ENCODE measurements at places on chromosomes 11 and 22.

DNA sequence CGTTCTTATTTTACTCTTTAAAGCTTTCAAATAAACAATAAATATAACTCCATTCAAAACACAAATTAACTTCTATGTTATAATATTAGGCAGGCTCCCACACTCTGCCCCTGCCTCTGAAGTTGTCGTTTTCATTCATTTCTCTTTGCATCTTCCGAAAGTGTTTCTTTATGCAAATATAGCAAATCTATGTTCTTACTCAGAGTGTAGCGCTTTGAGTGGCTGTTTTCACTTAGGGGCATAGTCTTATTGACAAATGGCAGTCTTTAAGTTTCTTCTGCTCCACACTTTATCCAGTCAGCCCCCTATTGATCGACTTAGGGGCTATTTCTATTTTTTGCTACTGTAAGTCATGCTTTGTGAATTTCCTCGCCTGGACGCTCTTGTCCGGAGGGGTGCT is 45.3 kb upstream of the RTL6 start:
- DNase-seq: no peak

- no peak for DNase-seq
Observed at GRCh38 chr11:117219455-117219854, 12.4 kb downstream of the PCSK7 start.

DNA sequence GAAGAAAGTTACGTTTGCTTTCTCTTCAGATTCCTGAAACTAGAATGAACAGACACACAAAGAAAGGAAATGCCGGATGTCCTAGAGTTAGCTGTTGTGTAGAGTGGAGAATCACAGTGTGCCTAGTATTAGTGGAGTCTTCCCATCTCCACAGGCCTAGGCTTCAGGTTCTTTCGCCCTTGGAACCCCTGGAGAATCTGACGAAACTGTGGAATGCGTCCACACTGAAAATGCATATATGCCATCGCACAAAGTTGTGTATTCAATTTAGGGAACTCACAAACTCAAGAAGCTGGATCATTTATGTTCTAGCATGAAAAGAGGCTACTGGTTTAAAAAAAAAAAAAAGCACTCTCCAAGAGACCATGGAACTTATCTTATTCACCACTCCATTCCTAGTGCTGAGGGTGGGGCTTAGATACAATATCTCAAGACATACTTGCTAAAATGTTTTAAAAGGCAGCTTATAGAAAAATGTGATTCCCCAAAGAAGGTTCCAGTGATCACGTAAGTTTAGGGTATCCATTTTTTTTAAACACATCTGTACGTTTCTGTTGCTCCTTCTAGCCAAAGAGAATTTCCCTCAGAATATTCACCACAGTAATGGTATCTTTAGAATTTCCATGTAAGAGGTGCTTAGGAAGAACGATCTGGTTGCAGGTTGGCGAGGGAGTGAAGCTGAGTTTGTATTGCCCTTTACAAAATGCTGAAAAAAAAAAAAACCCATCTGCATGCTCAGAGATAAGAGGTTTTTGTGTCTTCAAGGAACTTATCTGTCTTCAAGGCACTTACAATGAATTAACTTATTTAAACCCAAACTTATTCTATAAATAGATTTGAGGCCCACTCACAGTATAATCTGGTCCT is 20.0 kb downstream of the MAML2 start:
- DNase-seq: no peak

- no peak for DNase-seq
Observed at GRCh38 chr11:27837895-27838563, 137.8 kb upstream of the BDNF start.

DNA sequence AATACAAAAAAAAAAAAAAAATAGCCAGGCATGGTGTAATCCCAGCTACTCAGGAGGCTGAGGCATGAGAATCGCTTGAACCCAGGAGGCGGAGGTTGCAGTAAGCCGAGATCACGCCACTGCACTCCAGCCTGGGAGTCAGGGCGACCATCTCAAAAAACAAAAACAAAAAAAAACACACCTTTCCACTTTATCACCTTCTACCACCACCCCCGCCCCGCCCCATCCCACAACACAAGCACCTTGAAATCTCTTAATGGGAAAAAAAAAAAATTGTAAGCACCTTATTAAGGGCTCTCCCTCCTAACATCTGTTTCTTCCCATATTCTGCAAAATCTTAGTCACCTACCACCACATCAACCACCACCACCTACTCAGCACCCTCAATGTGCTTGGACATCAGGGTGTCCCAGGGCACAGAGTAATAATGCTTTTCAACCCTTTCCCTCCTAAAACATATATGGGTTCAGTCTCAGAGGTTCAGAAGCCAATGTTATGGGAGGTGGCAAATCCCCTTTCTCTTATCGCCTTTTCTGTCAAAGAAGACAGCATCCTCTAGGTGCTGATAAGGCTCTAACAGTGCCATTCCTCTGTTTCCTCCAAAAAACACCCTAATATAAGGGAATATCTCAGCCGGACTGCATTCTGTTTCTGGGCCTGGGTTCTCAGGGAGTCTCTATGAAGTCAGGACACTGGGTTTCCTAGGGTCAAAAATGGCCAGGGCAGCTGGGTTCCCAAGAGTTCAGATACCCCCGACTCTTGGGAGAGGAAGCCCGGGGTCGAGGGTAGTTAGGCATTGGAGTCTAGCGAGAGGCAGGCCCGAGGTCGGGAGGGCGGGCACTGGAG is 718 bp downstream of the INTS5 start:
- DNase-seq: no peak

- no peak for DNase-seq
Observed at GRCh38 chr22:24824915-24825314, 18.9 kb downstream of the SGSM1 start.

DNA sequence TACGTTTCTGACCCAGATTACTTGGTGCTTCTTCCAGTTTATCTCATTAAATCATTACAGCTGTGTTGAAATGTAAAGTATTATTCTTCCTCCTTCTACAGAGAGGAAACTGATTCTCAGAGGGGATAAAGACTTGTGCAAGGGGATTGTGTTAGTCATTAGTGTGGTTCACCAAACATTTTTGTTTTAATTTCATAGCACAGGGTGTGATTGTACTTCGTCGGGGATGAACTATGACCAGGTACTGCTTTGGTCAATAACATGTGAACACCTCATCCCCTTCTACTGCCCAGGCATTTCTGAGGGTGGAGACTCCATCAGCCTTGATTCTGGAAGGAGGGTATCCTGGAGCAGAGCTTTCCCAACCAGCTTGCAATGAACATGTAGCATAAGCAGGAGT is 120.2 kb upstream of the ALX4 start:
- DNase-seq: no peak

- DNase-seq: no peak
Observed at GRCh38 chr22:49368976-49369725, 458.5 kb downstream of the BRD1 start.

DNA sequence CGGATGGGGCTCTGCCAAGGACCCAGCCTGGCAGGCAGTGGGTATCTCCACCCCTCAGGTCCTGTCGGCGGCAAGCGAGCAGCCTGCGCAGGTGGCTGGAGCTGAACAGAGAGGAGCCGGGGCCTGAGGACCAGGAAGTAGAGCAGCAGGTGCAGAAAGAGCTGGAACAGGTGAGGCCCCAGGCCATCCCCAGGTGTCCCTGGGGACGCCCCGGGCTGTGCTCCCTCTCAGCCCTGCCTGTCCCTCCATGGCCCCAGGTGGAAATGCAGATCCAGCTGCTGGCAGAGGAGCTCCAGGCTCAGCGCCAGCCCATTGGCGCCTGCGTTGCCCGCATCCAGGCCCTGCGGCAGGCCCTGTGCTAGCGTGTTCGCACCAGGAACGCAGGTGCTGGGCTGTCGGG is 44.0 kb downstream of the PISD start:
- no peak for DNase-seq

GRCh38 chr11:210122-210802 is 2.8 kb downstream of the RIC8A start:
- DNase-seq: no peak

DNA sequence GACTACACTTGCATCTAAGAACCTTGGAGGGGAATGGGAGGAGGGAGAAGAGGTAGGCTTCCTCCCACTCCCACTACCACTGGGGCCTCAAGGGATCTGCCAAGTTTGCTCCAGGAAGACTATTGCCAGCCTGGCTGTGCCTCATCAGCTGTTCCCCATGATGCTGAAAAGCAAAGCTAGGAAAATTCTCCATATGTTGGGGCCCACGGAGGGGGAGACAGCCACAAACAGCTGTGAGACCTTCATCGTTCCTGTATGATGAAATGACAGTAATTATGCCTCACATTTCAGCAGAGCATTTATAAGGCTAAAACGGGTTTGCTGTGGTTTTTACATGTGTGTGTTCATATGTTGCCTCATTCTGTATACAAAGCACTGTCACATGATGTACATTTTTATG is 6.7 kb downstream of the DSCAML1 start:
- no peak for DNase-seq

DNA sequence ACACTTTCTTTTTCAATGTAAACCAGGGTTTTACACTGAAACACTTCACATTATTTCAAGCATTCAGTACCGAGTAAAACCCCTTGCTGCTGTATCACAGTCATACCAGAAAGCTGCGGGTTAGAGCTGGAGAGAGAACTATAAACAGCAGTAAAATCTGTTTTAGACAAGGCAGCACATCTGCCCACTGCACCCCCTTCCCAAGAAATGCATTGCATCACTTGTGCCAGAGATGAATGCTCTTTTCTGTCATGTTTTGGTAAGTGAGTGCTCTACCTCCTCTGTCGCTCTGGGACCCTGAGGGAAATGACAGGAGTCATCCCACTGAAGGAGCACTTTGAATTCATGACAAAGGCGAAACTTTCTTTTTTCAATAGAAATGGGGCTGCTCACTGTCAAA is 107.2 kb downstream of the MAML2 start:
- no peak for DNase-seq

DNA sequence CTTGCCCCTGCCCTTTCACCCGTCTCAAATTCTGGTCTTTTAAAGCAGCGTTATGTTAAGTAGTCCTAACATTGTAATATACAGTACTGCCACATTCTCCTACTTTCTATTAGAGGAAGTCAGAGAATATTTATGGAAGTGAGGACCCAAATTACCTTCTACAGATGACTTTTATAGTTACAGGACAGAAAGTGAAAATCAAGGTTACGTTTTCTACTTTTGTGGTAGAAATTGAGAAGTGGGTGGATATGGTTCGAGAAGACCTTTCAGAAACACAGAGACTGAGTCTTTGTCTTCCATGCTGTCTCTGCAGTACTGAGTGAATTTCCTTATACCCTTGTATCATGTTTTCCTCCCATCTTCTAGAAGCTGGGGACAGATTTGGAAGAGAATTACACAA is 17.1 kb downstream of the SC5D start:
- no peak for DNase-seq

- no peak for DNase-seq
Observed at GRCh38 chr11:134181707-134182106, 42.1 kb downstream of the NCAPD3 start.

DNA sequence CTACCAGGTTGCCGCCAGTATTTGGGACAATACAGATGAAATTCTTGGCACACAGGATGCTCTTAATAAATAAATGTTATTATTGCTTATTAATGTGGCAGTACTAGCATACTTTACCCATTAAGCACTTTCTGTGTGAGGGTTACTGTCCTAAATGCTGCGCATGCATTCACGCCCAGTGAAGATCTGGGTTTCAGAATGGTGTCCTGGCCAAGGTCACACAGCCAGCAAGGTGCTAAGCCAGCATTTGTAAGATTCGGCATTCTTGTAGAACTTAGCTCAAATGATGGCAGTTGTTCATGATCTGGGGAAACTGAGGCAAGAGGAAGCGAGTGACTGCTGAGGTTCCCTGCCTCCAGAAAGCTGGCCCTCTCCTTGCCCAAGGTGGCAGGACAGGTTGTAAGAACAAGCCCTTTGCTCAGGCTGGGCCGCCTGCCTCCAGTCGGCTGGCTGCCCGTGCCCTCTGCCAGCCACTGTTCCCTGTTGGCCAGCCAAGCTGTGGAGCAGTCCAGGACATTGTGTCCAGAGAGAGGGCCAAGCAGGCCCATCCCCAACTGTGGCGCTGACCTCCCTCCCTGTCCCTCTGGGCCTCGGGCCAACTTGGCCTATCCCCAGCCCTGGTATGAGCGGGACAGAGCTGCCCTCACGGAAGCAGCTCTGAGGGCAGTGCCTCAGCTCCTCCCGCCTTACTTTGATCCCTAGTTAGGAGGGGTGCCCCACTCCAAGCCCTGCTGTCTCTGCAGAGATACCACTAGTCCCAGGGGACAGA is 28.8 kb downstream of the TOB2 start:
- DNase-seq: no peak

DNA sequence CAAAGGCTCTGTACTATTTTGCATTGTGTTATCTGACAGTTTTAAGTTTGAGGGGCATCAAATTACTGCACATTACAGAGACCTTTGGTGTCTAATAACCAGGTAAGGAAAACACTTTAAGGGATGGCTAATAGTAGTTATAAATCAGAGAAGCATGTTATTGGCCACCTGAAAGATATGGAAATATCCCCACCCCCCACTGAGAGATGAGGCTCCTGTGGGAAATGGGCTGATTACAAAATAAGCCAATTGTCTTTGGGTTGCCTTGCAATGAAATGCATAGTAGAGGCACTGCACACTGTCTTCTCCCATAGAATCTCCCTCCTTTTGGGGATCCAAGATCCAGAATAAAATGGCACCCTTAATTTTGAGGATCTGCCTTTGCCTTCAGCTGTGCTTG is 91.0 kb downstream of the IGLL5 start:
- no peak for DNase-seq

DNA sequence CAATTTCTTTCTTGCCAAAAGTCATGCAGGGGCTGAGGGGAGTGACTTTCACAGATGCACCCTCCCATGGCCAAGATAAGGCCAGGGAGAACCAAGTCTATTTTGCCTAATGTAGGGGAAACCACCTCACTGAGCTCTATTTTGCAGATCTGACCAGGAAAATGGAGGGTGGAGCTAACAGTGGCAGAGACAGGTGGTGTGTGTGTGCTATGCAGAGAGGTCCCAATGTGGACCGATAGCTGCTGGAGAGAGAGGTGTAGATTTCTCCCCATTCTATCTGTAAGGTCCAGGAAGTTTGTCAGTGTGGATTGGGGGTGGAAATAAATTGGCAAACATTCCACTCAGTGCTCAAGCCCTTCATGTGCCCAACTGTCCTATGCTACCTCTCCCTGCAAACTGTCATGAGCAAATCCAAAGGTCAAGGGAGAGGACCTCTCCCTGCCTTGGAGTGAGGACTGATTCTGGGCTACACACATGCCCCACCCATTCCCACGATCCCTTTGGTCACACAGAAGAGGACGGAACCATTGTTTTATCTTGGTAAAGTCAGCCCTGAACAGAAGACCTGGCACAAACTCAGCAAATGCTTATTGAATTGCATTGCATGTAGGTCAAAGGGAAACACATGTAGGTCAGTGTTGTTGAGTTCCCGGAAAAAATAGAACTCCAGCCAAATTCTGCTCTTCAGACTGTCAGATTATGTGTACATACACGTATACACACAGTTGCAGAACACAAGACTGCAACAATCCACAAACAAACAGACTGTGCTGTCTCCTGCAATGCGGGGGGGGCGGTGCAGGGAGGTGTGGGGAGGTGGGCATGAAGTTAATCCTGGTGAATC is 65.9 kb downstream of the C11orf58 start:
- DNase-seq: no peak

GRCh38 chr11:792873-793272 is 3.0 kb upstream of the CEND1 start:
- DNase-seq: no peak
